Panc1 (cell line): ENCODE measurements at places on chromosomes 1 and 21. TPM values are rescaled to one million over a fixed set of nuclear protein-coding genes. Genes with fewer than 3 reads are reported as not detected.

- H3K4me1 ChIP-seq: peaks cover 3% of the 10 kb centered on the region; the same call in 1 of the 2 replicates
- no peak for DNase-seq
- no peak overlapping the region for H3K4me3 ChIP-seq
- H3K27me3 ChIP-seq: no peaks in the 10 kb centered on the region
These were observed 11.6 kb upstream of the IFNGR2 start for GRCh38 chr21:33391656-33392055.

- H3K4me1 ChIP-seq: no peaks in the 10 kb centered on the region
- no peak overlapping the region for H3K27ac ChIP-seq
- H3K27me3 ChIP-seq: no peaks in the 10 kb centered on the region
- H3K4me3 ChIP-seq: no peak overlapping the region
- DNase-seq: no peak
These were observed 3.5 kb downstream of the KRTAP10-9 start for GRCh38 chr21:44630440-44630839.

DNA sequence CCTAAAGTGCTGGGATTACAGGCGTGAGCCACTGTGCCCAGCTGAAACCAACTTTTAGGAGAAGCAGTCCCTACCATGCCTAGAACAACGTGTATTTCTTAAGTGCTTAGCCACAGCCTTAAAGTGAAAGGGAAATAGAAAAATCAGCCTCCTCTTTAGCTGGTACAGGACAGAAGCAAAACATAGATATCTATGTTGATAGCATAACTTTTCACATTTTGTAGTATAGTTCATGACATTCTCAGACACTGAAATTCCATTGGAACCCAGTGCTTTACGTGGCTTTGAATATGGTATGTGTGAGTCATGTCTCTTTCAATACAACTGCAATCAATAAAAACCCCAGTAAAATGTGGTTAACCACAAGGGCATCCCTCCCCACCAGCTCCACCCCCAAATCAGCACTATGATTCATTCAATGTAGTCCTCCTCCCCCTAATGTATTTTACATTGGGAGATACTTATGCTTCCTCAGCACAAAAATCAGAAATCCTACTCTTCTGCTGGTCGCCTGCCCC, 32.1 kb downstream of the TGFB2 start:
- peak; percentile 91 for DNase-seq
- H3K36me3 ChIP-seq: no peaks in the 10 kb centered on the region
- no peaks in the 10 kb centered on the region for H3K27me3 ChIP-seq
- peak overlapping the region; percentile 28; the same call in 1 of the 2 replicates for H3K4me3 ChIP-seq
- H3K4me1 ChIP-seq: peaks cover 97% of the 10 kb centered on the region
- H3K27ac ChIP-seq: peak overlapping the region; percentile 100

DNA sequence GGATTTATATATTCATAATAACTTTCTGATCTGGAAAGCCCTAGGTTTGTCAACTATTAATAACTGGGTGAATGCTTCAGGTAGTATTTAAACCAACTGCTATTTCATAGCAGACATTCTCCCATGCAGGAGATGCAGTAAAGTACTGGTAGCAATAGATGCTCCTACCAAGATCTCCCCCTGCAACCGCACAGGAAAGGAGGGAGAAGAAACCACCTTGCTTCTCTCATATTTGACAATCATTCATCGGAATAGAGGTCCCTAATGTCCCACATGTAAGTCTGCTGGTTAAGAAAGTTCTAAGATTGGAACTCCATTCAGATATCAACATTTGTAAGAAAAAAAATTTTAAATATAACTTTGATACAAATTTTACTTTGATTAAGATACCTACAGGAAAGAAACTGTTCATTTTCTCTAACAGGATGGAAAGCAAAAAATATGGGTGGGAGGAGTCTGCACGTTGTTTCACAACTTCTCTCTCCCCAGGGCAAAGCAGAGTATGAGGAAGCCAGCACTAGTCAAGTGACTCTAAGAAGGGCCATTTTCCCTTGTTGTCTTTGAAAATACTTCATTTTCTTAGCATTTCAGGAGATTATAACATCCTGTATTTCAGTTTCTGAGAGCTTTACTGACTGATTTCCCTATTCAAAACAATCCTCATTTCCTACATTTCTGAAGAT, at the start of gene PYHIN1:
TSS of gene PYHIN1 (plus strand) at position 498 of the 683 bp plus-strand sequence. CDS start 5,359 bp downstream, outside the sequence.
- no peak within 1 kb of the TSS for H3K27ac ChIP-seq
- H3K27me3 ChIP-seq: no peaks in the 10 kb centered on the region
- H3K36me3 ChIP-seq: no peaks in the 10 kb centered on the region
- no peak within 1 kb of the TSS for H3K4me3 ChIP-seq
- no peak for DNase-seq

- no peak for DNase-seq
- no peak overlapping the region for H3K27ac ChIP-seq
- H3K27me3 ChIP-seq: no peaks in the 10 kb centered on the region
These were observed 2.9 kb downstream of the CLDN14 start for GRCh38 chr21:36477001-36477400.

- no peaks in the 10 kb centered on the region; the same call in 1 of the 2 replicates for H3K4me1 ChIP-seq
- H3K27me3 ChIP-seq: no peaks in the 10 kb centered on the region
- H3K27ac ChIP-seq: no peak overlapping the region
- no peak overlapping the region for H3K4me3 ChIP-seq
- DNase-seq: no peak
These were observed 26.6 kb downstream of the CRYAA start for GRCh38 chr21:43195121-43196021.

- no peak overlapping the region for H3K27ac ChIP-seq
- H3K36me3 ChIP-seq: peaks cover 13% of the 10 kb centered on the region
- H3K4me1 ChIP-seq: no peaks in the 10 kb centered on the region
These were observed 37.8 kb upstream of the MPC2 start for GRCh38 chr1:167974698-167975097.

DNA sequence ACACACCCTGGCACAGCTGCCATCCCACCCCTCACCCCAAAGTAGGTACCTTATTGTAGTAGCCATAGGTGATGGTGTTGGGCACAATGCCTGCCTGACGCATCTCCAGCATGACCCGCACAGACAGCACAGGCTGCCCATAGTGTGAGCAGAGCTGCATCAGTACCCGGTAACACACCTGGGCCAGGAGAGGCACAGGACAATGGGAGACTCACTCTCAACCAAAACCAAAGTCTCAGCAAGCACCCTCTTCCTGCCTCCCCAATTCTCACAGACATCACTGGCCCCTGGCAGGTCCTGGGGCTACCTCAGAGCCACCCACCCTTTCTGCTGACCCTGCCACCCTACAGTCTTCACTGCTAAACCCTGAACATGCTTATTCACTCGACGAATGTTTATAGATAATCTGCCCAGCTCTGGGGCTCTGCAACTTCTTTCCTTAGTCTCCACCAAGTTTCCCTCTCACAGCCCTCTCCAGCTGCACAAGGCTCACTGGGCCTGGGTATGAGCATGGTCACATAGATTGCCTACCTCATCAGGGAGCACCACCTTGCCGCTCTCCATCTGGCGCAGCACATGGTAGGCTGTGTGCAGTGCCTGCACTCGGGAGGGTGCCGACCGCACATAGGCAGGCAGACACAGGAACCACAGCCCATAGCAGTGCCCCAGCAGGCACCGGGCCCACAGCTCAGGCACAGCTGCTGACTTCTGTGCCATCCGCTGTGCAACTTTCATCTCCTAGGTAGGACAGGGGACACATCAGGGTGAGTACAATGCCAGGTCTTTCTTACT, 10.3 kb downstream of the DENND4B start:
- H3K27ac ChIP-seq: no peak overlapping the region
- no peak for DNase-seq
- no peaks in the 10 kb centered on the region for H3K4me1 ChIP-seq
- 0 out of 2 replicates have a peak, but pooled peaks cover 6% of the 10 kb centered on the region for H3K36me3 ChIP-seq

- no peaks in the 10 kb centered on the region for H3K4me1 ChIP-seq
- no peak for DNase-seq
- no peaks in the 10 kb centered on the region for H3K36me3 ChIP-seq
- no peak overlapping the region for H3K27ac ChIP-seq
- H3K4me3 ChIP-seq: no peak overlapping the region
These were observed 150.0 kb upstream of the KCTD3 start for GRCh38 chr1:215417122-215417521.

- no peak overlapping the region for H3K4me3 ChIP-seq
- H3K27me3 ChIP-seq: no peaks in the 10 kb centered on the region
- H3K27ac ChIP-seq: no peak overlapping the region
These were observed 246.1 kb downstream of the FMN2 start for GRCh38 chr1:240337781-240338180.

- peaks cover 25% of the 10 kb centered on the region for H3K4me1 ChIP-seq
- H3K27me3 ChIP-seq: peaks cover 6% of the 10 kb centered on the region
- H3K4me3 ChIP-seq: peak overlapping the region; percentile 46
- H3K27ac ChIP-seq: no peak overlapping the region
- no peak for DNase-seq
- H3K36me3 ChIP-seq: peaks cover 4% of the 10 kb centered on the region; the same call in 1 of the 2 replicates
These were observed 177.1 kb upstream of the EDN2 start for GRCh38 chr1:41661428-41662060.

- DNase-seq: no peak
- no peak overlapping the region for H3K27ac ChIP-seq
- H3K36me3 ChIP-seq: no peaks in the 10 kb centered on the region
These were observed 39.6 kb downstream of the PDE4B start for GRCh38 chr1:65832296-65832695.

GRCh38 chr1:41740630-41741239, 178.0 kb downstream of the HIVEP3 start:
- H3K4me1 ChIP-seq: no peaks in the 10 kb centered on the region
- H3K4me3 ChIP-seq: no peak overlapping the region
- H3K27ac ChIP-seq: no peak overlapping the region
- DNase-seq: no peak
- no peaks in the 10 kb centered on the region for H3K36me3 ChIP-seq

DNA sequence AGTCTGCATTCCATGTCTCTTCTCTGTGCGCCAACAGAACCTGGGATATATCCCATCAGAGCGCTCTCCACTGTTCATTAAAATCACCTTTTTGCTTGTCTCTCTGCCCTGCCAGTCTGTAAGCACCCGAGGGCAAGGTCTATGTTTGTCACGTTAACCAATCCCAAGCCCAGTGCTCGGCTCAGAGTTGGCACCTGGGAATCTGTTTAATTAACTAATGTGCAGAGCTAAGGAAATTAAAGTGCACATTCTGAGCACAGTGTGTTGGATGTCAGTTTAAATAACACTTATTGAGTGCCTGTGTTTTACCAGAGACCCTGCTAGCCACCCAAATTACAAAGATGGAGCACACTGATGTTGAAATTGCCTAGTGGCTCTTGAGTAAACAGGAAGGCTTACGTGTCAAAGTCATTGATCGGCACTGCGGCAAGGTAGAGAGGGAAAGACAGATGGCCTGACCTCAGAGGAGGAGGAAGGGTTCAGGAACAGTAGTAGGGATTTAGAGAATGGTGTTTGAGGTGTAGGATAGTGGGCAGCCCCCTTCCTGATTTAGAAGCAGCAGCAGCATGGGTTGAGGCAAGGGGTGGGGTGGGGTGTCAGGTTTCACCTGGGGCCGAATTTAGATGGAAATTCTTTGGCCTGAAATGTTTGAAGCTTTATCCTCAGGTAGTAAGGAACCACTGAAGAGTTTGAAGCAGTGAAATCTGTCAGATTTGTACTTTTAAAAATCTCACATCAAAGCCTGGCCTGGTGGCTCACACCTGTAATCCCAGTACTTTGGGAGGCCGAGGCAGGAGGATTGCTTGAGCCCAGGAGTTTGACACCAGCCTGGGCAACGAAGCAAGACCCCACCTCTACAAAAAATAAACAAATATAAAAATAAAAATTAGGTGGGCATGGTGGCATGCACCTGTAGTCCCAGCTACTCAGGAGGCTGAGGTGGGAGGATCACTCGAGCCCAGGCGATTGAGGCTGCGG, 7.7 kb downstream of the ARMH1 start:
- no peak overlapping the region for H3K27ac ChIP-seq
- no peak for DNase-seq
- H3K36me3 ChIP-seq: no peaks in the 10 kb centered on the region
- H3K4me1 ChIP-seq: no peaks in the 10 kb centered on the region
- no peak overlapping the region for H3K4me3 ChIP-seq
- no peaks in the 10 kb centered on the region for H3K27me3 ChIP-seq

- DNase-seq: no peak
- H3K4me3 ChIP-seq: no peak overlapping the region
- H3K27me3 ChIP-seq: no peaks in the 10 kb centered on the region
- H3K27ac ChIP-seq: no peak overlapping the region
These were observed 65.9 kb downstream of the PIK3CD start for GRCh38 chr1:9717193-9718005.

DNA sequence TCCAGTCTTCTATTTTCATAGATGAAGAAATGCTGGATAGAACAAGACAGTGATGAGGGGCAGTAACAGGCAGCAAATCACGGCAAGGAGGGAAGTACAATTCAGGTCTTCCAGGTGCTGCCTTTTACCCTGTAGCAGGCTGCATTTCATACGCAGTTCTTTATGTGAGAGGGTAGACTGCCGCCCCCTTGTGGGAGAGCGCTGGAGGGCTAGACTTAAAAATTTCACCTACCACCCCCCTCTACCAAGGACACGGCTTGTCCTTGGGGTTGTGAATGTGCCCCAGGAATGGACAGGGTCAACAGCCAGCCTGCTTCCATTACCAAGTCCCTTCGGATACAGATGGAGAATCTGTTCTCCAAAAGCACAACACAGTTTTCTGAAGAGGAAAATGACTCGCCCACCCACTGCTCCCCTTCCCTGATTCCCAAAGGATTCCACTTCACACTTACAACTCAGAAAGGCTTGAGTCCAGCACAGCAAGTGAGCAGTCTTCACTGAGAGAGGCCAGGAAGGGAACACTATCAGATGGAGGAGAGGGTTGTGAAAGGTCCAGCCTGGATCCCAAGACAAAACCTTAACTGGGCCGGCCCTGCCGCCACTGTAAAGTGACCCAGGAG, 7.4 kb downstream of the WDR77 start:
- no peak overlapping the region for H3K4me3 ChIP-seq
- no peak for DNase-seq
- H3K27ac ChIP-seq: no peak overlapping the region
- H3K4me1 ChIP-seq: no peaks in the 10 kb centered on the region
- peaks cover 30% of the 10 kb centered on the region for H3K36me3 ChIP-seq
- no peaks in the 10 kb centered on the region for H3K27me3 ChIP-seq

DNA sequence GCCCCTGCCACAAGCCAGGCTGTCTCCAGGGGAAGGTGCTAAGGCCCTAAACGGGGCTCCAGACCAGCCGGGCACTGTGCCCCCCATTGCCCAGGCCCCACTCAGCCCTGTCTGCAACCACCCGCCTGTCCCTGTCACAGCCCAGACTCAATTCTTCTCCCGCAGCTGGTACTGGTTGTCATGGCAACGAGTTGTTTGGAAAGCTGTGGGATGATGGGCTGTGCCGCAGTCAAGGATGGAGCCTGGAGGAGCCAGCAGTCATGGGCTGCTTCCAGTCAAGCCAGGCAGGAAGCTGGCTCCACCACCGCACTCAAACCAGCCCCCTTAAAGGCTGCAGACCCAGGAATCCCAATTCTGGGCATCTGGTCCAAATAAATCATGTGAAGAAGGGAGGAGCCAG, 4.2 kb downstream of the SPOCD1 start:
- H3K4me3 ChIP-seq: no peak overlapping the region
- no peaks in the 10 kb centered on the region for H3K36me3 ChIP-seq
- no peak for DNase-seq
- no peaks in the 10 kb centered on the region for H3K27me3 ChIP-seq
- no peaks in the 10 kb centered on the region for H3K4me1 ChIP-seq
- H3K27ac ChIP-seq: no peak overlapping the region

Gene VWA1
- total RNA-seq: 858 TPM

Gene TPTE
- total RNA-seq: not detected

Gene LYPD8
- not detected for total RNA-seq

Gene SELENBP1
- 5.9 TPM for total RNA-seq

Gene NTRK1
- 0.21 TPM for total RNA-seq

Gene CRNN
- not detected for total RNA-seq

Gene SLC66A1
- total RNA-seq: 42.0 TPM
